ENCODE measurements at places on chromosomes 5 and 9.

GRCh38 chr5:170627271-170627670 is 123.5 kb downstream of the KCNIP1 start:
- H3K27me3 ChIP-seq = no peaks in the 10 kb centered on the region
- no peak overlapping the region for H3K4me3 ChIP-seq
- H3K36me3 ChIP-seq = no peaks in the 10 kb centered on the region
- no peak for DNase-seq
- peaks cover 26% of the 10 kb centered on the region for H3K4me1 ChIP-seq

GRCh38 chr5:180085837-180086236 is 14.3 kb upstream of the RNF130 start:
- no peaks in the 10 kb centered on the region for H3K36me3 ChIP-seq
- H3K27me3 ChIP-seq = peaks cover 5% of the 10 kb centered on the region
- DNase-seq = no peak
- H3K4me3 ChIP-seq = peak overlapping the region; percentile 40
- peaks cover 76% of the 10 kb centered on the region for H3K4me1 ChIP-seq

DNA sequence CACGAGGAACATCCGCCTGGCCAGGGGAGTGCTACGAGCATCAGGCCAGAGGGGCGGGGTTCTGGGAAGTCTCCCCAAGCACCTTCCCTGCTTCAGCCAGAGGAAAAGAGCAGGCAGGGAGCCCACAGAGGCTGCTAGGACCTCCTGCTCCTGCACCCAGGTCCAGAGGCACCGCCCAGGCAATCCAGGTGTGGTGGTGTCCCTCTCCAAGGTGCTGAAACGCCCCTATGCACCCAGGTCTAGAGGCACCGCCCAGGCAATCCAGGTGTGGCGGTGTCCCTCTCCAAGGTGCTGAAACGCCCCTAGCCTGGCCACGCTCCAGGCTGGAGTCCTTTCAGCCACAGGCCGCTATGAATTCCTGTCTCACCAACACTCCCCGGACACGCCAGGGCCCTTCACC is 10.7 kb upstream of the UBAC1 start:
- DNase-seq = peak; percentile 98
- no peak overlapping the region for H3K27ac ChIP-seq
- H3K4me3 ChIP-seq = no peak overlapping the region
- peaks cover 19% of the 10 kb centered on the region for H3K4me1 ChIP-seq

- no peak for DNase-seq
- no peaks in the 10 kb centered on the region for H3K27me3 ChIP-seq
- H3K27ac ChIP-seq = no peak overlapping the region
- no peak overlapping the region for H3K4me3 ChIP-seq
- no peaks in the 10 kb centered on the region for H3K36me3 ChIP-seq
Measured at GRCh38 chr9:29625292-29625731, 2052.0 kb upstream of the C9orf72 start.

DNA sequence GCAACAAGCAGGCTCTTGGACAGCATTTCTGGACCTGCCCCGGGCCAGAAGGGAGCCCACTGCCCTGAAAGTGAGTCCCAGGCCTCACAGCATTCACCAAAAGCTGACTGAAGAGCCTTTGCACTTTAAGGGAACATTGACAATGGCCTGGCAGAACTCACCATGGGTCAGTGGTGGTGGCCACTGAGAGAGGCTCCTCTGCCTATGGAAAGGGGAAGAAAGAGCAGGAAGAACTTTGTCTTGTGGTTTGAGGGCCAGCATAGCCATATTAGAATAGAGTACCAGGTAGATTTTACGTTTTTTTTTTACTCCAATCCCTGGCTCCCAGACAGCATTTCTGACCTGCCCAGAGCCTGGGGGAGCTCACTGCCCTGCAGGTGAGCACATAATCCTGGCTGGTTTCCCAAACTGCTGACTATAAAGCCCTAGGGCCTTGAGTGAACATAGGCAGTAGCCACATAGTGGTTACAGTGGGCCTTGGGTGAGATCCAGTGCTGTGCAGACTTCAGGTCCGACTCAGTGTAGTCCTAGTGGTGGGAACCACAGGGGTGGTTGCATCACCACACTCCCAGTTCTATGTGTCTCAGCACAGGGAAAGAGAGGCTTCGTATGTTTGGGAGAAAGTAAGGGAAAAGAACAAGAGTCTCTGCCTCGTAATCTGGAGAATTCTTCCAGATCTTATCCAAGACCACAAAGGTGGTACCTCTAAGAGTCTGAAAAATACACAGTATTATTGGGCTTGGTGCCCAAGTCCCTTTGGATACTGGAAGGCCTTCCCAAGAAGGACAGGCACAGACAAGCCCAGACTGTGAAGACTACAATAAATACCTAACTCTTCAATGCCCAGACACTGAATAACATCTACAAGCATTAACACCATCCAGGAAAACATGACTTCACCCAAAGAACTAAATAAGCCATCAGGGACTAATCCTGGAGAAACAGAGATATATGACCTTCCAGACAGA is 89.5 kb downstream of the TSSK1B start:
- H3K27ac ChIP-seq = no peak overlapping the region
- no peak for DNase-seq
- H3K27me3 ChIP-seq = no peaks in the 10 kb centered on the region
- H3K4me1 ChIP-seq = no peaks in the 10 kb centered on the region
- no peaks in the 10 kb centered on the region for H3K36me3 ChIP-seq

GRCh38 chr5:149605998-149606724 is 24.9 kb downstream of the ARHGEF37 start:
- DNase-seq = no peak
- H3K4me1 ChIP-seq = peaks cover 5% of the 10 kb centered on the region
- no peaks in the 10 kb centered on the region for H3K27me3 ChIP-seq
- peaks cover 11% of the 10 kb centered on the region for H3K36me3 ChIP-seq
- no peak overlapping the region for H3K27ac ChIP-seq

- no peak overlapping the region for H3K27ac ChIP-seq
- H3K27me3 ChIP-seq = no peaks in the 10 kb centered on the region
- peaks cover 6% of the 10 kb centered on the region for H3K36me3 ChIP-seq
- H3K4me3 ChIP-seq = no peak overlapping the region
Measured at GRCh38 chr9:79939819-79940218, 368.1 kb downstream of the TLE4 start.

GRCh38 chr9:107542411-107543157 is 53.0 kb upstream of the KLF4 start:
- H3K4me1 ChIP-seq = peaks cover 42% of the 10 kb centered on the region
- no peak for DNase-seq
- H3K36me3 ChIP-seq = no peaks in the 10 kb centered on the region
- no peak overlapping the region for H3K27ac ChIP-seq

GRCh38 chr9:89991204-89991790 is 386.5 kb downstream of the GADD45G start:
- H3K36me3 ChIP-seq = peaks cover 8% of the 10 kb centered on the region
- H3K4me3 ChIP-seq = no peak overlapping the region
- H3K27me3 ChIP-seq = no peaks in the 10 kb centered on the region

DNA sequence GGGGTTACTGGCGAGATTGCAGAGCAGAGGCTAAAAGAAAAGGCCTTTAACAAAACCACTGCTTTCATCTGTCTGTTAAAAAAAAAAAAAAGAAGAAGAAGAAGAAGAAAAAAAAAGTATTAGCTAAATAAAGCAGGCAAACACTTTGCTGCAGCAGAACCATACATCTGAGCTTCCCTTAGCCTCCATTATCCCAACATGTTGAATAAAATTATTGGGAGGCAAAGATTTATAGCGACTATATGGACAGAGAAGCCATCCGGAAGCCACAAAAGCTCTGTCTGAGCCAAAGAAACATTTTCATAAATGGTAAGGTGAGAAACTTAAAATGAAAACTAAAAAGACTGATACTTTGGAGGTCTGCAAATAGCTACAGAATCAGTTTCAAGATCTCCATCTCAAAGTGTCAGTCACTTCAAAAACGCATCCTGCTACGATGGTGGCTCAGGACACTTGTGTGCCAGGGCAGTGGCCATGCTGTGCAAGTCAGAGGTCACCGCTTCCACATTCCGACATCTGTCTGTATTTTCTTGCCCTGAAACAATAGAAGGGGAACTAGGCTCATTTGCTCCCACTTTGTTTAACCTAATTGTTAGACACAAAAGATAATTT is 9.6 kb downstream of the EFNA5 start:
- peaks cover 27% of the 10 kb centered on the region for H3K4me1 ChIP-seq
- no peaks in the 10 kb centered on the region for H3K36me3 ChIP-seq
- no peak for DNase-seq
- H3K4me3 ChIP-seq = no peak overlapping the region
- H3K27me3 ChIP-seq = no peaks in the 10 kb centered on the region

- H3K36me3 ChIP-seq = no peaks in the 10 kb centered on the region
- H3K27me3 ChIP-seq = peaks cover 31% of the 10 kb centered on the region
- peaks cover 14% of the 10 kb centered on the region for H3K4me1 ChIP-seq
- no peak for DNase-seq
Measured at GRCh38 chr9:212297-212696, 2.4 kb upstream of the DOCK8 start.

DNA sequence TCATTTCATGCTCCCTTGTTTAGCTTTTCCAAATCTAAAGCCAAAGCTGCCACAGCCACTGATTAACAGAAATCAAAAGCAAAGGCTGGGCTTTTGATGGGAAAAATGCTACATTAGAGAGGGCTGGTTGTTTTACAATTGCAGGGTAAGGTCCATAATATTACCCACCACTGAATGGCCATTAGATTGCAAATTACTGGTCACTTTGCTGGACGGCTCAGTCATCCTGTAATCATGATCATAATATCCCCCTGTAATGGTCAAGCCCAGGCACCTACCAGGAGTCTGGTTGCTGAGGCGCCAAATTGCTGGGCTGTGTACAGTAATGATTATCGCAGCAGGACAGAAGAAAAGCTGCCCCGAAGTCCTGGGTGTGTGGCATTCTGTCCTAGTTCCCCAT is 286.5 kb downstream of the ZSWIM6 start:
- no peaks in the 10 kb centered on the region for H3K36me3 ChIP-seq
- H3K4me1 ChIP-seq = peaks cover 13% of the 10 kb centered on the region
- no peaks in the 10 kb centered on the region for H3K27me3 ChIP-seq
- no peak overlapping the region for H3K27ac ChIP-seq

DNA sequence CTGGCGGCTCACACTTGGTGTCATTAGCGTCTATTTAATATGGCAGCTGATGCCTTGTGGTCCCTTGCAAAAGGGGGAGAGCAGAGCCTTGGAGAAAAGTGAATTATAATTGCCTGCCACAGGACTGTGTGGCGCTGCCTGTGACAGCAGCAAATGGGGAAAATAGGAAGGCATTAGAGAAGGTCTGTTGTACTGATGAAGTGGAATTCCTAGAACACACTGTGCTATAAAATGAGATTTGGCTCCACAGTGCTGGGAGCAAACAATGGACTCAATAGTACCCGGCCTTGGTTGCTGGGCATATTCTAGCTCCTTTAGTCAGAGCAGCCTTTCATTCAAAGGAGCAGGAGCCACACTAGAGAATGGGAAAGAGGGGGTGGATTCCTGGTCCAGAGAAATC is 21.3 kb downstream of the SEMA6A start:
- no peak for DNase-seq
- peaks cover 10% of the 10 kb centered on the region for H3K36me3 ChIP-seq
- peaks cover 92% of the 10 kb centered on the region for H3K4me1 ChIP-seq

GRCh38 chr5:119286511-119287488 is 69.0 kb upstream of the TNFAIP8 start:
- H3K4me1 ChIP-seq = peaks cover 32% of the 10 kb centered on the region
- no peaks in the 10 kb centered on the region for H3K36me3 ChIP-seq
- DNase-seq = no peak
- no peak overlapping the region for H3K4me3 ChIP-seq
- H3K27ac ChIP-seq = no peak overlapping the region
- H3K27me3 ChIP-seq = no peaks in the 10 kb centered on the region

GRCh38 chr5:108233617-108234155 is 148.2 kb downstream of the FBXL17 start:
- no peaks in the 10 kb centered on the region for H3K36me3 ChIP-seq
- DNase-seq = no peak
- H3K27ac ChIP-seq = no peak overlapping the region
- H3K4me3 ChIP-seq = no peak overlapping the region

DNA sequence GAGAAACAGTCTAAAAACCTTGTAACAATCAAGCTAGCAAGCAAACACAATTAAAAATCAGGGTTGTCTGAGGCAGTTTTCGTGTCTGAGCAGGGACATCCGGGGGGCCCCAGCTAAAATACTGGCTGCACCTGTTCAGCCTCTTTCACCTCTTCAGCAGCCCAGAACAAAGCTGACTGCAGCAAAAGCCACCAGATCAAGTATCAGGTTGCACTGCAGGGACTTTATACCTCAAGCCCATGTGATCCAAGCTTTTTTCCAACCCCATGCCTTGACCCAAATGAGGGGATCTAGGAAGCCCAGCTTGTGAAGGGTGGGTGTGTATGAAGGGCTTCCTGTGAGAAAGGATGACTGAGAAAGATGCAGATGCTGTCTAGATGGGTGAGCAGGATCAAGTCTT is 133.4 kb downstream of the SEMA6A start:
- H3K4me3 ChIP-seq = no peak overlapping the region
- peak overlapping the region; percentile 67 for H3K27ac ChIP-seq
- peaks cover 12% of the 10 kb centered on the region for H3K36me3 ChIP-seq
- peaks cover 21% of the 10 kb centered on the region for H3K27me3 ChIP-seq
- DNase-seq = no peak

GRCh38 chr9:33344145-33344544 is 53.8 kb downstream of the NFX1 start:
- peaks cover 72% of the 10 kb centered on the region for H3K36me3 ChIP-seq
- H3K27me3 ChIP-seq = no peaks in the 10 kb centered on the region
- H3K4me1 ChIP-seq = peaks cover 3% of the 10 kb centered on the region
- H3K4me3 ChIP-seq = no peak overlapping the region
- no peak overlapping the region for H3K27ac ChIP-seq

DNA sequence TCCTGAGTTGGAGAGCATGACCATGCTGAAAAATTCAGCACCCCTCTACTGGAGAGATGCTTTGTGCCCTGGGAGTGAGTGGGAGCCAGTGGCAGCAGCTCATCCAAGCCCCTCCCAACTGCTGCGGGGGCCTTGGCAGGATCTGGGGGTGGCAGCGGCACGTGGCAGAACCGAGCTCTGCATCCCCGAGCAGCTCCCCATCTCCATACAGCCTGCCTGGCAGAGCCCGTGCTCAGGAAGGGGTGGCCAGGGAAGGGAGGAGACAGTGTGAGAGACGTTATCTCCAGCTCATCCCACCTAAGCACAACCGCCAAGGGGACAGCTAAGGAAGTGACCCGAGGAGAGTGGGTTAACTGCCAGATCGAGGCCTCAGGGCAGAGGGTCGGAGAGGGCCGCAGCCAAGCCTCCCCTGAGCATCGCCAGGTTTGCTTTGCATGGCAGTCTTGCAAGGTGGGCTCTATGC is 17.2 kb upstream of the DPM2 start:
- no peak overlapping the region for H3K4me3 ChIP-seq
- H3K27me3 ChIP-seq = no peaks in the 10 kb centered on the region

- H3K36me3 ChIP-seq = no peaks in the 10 kb centered on the region
- no peak overlapping the region for H3K27ac ChIP-seq
- no peaks in the 10 kb centered on the region for H3K27me3 ChIP-seq
- no peak overlapping the region for H3K4me3 ChIP-seq
- no peak for DNase-seq
Measured at GRCh38 chr9:113397203-113397631, 3.9 kb downstream of the ALAD start.

Data from WTC11 (cell line).